ENCODE measurements at places on chromosomes 11 and 22.

DNA sequence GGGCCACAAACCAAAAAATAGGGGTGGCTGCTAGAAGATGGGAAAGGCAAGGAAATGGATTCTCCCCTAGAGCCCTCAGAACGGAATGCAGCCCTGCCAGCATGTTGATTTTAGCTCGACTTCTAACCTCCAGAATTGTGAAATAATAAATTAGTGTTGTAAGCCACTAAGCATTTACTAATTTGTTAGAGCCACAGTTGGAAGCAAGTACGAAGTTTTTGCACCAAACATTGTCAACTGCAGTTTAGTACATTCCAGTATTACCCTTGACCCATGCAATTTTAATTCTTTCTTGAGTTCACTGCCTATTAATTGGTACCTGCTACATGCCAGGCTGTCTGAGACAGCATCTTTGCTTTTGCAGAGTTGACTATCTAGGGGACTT, 32.2 kb downstream of the PARVA start:
- no peak for DNase-seq

GRCh38 chr11:111960916-111961315, 23.8 kb downstream of the DIXDC1 start:
- no peak for DNase-seq

DNA sequence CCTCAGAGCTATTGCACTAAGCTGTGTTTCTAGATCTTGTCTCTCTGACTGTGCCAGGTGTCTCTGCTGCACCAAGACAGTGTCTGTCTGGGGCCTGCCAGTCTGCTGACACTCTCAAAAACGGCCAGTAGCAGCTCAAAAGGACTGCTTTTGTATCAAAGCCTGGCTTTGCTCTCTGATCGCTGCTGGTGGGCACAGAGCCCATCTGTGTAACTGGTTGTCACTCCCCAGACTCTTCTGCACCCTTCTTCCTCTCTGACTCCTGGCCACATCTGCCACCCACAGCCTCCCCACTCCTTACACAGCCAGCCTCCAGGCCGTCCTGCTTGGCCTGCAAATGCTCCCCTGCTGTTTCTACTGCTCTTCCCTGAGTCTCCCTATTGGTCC, 26.5 kb downstream of the MED15 start:
- no peak for DNase-seq

DNA sequence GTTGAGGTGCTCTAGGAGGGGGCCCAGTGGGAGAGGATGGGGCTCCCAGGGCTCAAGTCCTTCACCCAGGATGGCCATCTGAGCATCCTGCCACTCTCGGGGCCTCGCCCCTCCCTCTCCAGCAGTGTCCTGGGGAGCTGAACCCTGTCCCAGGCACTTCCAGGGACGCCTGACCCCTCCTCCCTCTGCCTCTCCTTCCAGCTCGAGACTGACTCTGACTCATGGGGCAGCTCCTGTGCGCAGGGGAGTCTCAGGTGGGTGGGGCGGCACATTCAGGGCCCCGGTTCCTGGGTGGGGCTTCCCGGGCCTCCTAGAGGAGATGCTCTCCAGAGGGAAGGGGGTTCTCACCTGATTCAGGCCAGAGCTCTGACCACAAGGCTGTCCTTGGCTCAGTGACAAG, 77.1 kb upstream of the IGLL5 start:
- DNase-seq = no peak

DNA sequence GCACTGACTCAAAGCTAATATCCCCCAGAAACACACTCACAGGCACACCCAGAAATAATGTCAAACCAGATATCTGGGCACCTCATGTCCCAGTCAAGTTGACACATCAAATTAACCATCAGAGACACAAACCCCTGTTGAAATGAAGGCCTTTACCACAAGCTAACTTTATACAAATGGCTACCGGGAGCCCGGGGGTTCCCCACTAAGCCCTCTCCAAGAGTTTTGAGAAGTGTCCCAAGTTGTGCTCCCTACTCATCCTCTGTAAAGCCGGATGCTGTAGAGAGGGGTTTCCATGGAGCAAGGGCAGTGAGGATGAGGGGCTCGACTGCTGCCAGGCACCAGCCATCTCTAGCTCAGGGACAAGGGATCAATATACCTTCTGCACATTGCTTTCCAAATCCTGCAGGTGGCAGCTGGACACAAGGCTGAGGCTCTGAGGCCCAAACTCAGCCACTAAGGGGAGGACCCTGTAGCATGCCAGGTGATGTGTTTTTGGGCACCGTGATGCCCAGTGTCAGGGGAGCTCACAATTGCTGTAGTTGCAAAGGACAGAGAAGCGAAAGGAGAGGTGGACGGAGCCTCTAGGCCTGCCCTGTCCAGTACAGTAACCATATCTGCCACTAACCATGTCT, 145.7 kb downstream of the TTC17 start:
- DNase-seq = no peak

DNA sequence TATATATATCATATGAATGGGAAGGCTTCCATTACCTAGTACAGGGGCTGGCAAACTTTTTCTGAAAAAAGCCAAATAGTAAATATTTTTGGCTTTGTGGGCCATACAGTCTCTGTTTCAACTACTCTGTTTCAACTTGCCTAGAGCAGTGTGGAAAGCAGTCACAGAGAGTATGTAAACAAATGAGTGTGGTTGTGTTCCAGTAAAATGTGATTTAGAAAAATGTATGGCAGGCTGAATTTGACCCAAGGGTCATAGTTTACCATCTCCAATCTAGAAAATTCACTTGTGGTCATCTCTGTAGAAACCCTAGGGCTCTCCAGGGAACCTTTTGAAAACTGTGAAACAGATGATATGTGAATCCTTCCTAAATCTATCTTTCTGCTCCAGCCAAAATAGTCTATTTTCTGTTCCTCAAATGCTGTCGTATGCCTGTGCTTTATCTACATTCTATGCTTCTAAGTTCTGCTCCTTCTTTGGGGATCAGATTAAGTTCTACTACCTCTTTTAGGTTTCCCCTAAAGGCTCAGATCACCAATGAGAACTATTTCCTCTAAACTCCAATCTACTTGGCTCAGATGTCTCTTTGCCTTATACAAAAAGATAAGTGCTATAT, 356.2 kb downstream of the METTL15 start:
- DNase-seq = no peak

GRCh38 chr11:7639643-7640025, 33.7 kb downstream of the CYB5R2 start:
- DNase-seq = no peak

DNA sequence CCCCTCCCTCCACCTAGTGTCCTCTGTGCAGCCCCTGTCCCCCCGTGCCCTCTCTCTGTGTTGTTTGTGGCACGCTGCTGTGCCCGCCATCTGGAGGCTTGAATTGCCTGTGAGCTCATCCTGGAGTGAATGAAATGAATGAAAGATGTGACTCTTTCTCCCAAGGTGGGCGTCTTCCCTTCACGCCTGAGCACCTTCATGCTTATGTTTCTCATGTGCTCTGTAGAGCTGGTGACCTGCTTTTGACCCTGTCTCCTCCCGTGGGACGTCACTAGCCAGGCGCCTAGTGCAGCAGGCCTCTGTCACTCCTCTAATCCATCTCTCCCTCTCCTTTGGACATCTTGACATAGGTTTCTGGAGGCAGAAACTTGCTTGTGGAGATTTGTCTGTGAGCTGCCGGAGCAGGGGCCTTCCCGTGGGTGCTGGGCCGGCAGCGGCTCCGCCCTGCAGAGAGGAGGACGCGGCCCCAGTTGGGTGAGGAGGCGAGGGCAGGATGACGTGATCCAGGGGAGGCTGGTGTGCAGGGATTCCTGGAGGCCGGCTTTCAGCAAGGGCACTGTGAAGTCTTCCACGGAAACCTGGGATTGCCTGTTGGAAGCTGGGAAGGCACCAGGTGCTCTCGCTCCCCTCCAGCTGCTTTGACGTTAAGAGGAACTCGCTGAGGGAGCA, 40.6 kb downstream of the MUC6 start:
- no peak for DNase-seq

- no peak for DNase-seq
Observed at GRCh38 chr11:85540635-85541205, 86.4 kb downstream of the DLG2 start.

DNA sequence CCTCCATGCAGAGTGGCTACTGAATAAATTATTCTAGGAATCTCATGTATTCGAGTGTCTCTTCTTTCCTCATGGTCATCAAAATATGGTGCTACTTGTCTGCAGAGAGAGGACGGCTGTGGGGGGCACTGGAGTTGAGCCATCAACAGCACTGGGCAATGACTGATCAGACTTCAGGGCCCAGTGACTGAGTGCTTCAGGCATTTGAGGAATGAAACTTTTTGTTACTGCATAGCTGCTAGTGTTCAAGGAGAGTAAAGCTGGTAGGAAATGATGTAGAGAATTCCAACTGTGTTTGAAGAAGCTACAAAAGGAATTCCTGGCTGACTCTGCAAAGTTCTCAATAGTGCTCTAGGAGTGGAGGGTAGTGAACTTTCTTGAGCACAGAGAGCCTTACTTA, 277.7 kb downstream of the CADM1 start:
- no peak for DNase-seq

- no peak for DNase-seq
Observed at GRCh38 chr22:23850136-23850611, 7.5 kb upstream of the SLC2A11 start.

DNA sequence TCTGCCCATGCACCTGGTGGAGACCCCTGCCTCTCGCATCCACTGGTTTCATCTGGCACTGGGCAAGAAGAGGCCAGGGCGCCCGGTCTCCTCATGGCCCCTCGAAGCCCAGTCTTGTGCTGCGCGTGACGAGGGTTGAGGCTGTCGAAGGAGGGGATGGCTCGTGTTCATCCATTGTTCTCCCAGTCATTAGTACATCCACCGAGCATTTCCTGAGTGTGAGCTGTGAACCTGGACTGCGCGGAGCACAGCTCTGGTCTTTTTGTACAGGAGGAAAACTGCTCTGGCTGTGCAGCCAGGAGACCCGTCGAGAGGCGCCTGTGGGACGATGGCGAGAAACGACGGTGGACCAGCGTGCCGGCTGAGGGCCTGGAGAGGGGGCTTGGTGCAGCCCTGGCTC, 6.8 kb downstream of the CACNA1I start:
- no peak for DNase-seq

GRCh38 chr11:111540937-111541253, 375 bp downstream of the LAYN start:
- DNase-seq = no peak

- no peak for DNase-seq
Observed at GRCh38 chr22:30181459-30182349, 64.9 kb downstream of the LIF start.

GRCh38 chr22:50683994-50684371, 11.4 kb downstream of the SHANK3 start:
- no peak for DNase-seq

- no peak for DNase-seq
Observed at GRCh38 chr11:57155838-57156607, 25.7 kb upstream of the LRRC55 start.

DNA sequence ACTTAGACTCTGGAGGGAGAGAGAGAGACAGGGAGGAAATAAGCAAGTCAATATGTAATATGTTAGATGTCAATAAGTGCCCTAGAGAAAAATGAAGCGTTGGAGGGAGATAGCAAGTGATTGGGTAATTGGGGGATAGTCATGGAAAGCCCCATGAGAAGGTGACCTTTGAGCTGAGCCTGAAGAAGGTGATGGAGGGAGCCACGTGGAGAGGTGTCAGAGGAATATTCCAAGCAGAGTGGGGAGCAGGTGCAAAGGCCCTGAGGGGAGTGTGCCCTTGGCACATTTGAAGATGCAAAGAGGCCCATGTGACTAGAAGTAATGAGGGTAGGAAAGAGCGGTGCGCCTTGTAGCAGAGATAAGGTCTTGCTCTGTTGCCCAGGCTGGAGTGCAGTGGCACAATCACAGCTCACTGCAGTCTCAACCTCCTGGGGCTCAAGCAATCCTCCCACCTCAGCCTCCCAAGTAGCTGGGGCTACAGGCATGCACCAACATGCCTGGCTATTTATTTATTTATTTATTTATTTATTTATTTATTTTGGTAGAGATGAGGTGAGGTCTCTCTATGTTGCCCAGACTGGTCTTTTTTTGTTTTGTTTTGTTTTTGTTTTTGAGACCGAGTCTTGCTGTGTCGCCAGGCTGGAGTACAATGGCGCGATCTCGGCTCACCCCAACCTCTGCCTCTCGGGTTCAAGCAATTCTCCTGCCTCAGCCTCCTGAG, 2.1 kb downstream of the LHFPL7 start:
- no peak for DNase-seq

DNA sequence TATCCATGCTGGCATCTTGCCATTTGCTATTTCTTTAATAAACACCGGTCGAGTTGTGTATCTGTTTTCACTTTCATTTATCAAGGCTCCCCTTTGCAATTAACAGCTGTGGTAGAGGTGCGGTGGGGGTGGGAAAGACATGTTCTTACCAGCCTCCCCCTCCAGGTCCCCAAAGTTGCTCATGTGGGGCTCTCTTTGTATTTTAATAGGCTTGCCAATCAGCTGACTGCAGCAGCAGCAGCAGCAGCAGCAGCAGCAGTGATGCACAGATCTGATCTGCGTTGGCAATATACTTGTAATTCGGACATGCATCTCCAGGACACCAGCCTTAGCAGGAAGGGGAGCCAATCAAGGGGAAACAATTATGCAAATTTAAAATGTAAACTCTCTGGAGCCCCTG, 40.3 kb upstream of the E2F8 start:
- no peak for DNase-seq

DNA sequence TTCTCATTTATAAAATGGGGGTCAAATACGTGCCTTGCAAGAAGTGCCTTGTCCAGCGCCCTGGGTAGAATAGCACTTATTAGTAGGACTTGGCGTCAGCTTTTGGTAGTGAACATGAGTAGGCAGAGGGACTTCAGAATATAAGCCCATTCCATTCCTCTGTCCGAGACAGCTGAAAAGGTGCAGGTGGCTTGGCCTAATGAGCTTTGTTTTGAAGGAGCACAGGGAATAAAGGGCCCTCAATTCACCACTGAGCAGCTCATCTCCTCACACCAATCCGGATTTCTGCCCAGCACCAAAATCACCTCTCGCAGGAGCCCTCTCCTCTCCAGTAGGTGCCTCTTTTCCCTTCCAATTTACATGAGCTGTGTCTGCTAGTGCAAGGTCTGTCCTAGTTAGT, 91.2 kb downstream of the DSCAML1 start:
- DNase-seq = no peak

DNA sequence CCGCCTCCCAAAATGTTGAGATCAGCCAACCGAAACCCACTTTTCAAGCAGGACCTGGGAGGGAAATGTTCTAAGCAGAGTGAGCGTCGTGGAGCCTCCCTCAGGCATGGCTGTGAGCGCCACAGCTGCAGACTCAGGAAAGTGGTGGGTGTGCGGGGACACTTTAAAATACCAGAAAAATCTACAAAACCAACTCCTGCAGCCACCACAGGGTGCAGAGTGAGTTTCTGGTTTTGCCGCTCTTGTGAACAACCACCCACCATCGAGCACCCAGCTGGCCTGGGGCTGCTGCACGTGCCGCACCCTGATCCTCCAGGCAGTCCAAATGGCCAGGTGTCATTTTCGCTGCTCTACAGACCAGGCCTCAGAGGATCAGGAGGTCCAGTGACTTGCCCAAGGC, 46.9 kb downstream of the CELSR1 start:
- DNase-seq = no peak
